ENCODE measurements at places on chromosomes 3 and 15. TPM values are rescaled to one million over a fixed set of nuclear protein-coding genes. Genes with fewer than 3 reads are reported as not detected.

Gene ANKRD34C
- total RNA-seq, result 0.07 TPM

Gene XPC
- total RNA-seq, result 35.9 TPM

Gene CSPG5
- 2.8 TPM for total RNA-seq

- DNase-seq, result no peak
Measured at GRCh38 chr3:86737517-86737916, 253.4 kb downstream of the VGLL3 start.

GRCh38 chr15:61227269-61227949 lies 1.7 kb downstream of the RORA start:
- DNase-seq, result no peak

DNA sequence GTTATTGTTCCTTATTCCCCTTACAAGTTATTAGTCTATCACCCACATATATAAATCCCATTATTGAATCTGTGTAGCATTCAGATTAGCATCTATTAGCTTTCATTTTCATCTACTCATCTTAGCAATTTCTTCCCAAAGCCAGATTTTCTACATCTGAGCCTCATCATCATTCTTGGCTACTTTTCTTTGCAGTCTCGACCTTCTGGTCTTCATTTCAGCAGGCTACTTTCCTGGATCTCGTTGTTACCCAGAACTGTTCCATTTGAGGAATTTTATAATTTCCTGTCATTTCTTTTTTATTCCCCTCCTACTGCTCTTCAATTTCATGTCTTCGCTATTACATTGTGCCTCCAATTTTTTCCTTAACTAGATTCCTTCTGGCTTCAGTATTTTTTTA lies 51.8 kb downstream of the SPRED1 start:
- no peak for DNase-seq

GRCh38 chr15:35932531-35932930 lies 386.6 kb upstream of the DPH6 start:
- no peak for DNase-seq

GRCh38 chr15:92102395-92102755 lies 248.9 kb downstream of the SLCO3A1 start:
- DNase-seq, result no peak
